ENCODE measurements at places on chromosomes 2 and 18.

- no peak for DNase-seq
Measured at GRCh38 chr2:233708942-233709341, 3.8 kb upstream of the UGT1A5 start.

- DNase-seq, result no peak
Measured at GRCh38 chr18:57052173-57052572, 94.7 kb upstream of the BOD1L2 start.

DNA sequence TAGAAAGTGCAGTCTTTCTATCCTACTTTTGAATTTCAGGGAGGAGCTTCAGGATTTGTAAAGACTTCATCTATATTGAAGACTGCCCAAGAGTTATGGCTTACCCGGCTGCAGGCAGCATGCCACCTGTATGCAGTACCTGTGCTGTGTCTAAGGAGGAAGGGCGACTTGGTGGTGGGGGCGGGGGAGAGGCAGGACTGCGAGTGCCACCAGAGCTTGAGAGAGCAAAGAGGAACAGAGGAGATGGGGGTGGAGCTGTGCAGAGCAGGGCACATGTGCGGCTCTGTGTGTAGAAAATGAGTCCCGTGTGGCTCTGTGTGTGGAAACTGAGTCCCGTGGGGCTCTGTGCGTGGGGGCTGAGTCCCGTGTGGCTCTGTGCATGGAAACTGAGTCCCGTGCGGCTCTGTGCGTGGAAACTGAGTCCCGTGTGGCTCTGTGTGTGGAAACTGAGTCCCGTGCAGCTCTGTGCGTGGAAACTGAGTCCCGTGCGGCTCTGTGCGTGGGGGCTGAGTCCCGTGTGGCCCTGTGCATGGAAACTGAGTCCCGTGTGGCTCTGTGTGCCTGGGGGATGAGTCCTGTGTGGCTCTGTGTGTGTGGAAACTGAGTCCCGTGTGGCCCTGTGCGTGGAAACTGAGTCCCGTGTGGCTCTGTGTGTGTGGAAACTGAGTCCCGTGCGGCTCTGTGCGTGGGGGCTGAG lies 43.2 kb downstream of the LDLRAD4 start:
- DNase-seq, result no peak

DNA sequence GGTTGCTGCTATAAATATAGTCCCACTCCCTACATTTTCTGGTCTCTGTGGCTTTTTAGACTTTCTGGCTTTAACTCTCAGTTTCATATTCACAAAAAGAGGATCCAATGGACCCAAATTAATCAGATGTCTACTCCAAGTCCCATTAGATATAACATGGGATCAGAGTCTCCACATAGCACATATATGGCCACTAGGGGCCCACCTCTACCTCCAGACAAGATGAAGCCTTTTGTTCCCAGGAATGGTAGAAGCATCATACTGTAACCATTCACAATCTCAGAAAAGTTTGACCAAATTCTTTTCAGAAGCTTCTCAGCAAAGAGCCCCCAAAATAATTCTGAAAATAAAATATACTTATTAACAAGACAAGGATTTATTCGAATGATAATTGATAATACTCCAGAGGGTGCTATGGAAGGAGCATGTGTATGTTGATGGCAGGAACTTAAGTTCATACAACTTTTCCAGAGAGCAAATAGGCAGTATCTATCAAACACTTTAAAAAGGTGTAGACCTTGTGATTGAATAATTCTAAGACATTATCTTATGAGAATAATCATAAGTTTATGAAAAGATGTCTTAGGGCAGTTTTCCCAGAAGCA lies 382.3 kb upstream of the CRIM1 start:
- DNase-seq, result peak; percentile 46

DNA sequence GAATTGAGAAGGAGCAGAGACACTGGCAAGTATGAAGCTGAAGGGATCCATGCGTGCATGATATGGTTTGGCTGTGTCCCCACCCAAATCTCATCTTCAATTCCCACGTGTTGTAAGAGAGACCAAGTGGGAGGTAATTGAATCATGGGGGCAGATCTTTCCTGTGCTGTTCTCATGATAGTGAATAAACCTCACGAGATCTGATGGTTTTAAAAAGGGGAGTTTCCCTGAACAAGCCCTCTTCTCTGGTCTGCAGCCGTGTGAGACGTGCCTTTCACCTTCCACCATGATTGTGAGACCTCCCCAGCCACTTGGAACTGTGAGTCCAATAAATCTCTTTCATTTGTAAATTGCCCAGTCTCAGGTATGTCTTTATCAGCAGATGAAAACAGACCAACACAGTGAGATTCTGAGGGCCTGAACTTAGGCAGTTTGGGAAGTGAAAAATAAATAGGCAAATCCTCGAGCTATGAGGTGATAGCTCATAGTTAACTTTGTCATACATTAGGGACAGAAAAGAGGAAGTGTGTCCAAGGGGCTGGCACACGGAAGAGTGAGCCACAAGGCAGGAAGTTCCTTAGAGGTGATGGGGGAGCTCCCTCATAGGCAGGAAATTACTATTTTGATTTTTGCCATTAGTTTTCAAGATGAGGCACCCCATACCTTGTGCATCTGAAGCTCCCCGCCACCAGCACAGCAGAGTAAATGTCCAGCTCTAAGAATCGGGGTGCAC lies 658.8 kb upstream of the ID2 start:
- DNase-seq, result no peak

- DNase-seq, result peak; percentile 21
Measured at GRCh38 chr2:3738454-3738853, 35.1 kb downstream of the DCDC2C start.

DNA sequence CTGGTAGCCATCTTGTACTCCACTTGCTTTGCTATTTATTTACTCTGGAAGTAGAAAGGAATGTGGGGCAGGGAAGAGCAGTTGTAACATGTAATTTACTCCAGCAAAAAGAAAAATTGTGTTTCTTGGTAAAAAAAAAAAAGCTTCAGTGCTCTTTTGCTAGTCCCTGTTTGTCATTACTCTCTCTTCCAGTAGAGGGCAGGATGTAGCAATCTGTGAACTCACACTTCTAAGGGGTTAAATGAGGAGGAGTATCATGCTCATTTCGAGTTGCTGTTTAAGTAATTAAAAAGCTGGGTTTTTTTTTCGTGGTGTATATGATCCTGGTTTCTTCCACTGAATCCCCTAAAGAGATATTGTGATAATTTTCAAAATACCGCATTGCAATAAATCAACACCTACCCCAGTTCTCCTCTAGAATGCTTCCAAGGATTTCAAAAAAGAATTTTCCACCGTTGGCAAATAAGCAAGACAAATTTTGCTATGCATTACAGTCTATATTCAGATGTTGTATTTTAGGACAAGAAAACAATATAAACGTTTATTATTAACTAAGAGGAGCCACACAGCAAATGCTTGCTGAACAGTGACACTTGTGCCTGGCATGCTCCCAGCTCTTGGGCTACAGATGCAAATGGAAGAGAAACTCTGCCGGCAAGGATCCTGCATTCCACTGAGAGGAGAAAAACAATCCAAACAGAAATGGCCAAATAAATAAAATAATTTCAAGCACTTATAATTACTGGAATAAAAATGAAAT lies 261.6 kb downstream of the ASXL3 start:
- peak; percentile 61 for DNase-seq

GRCh38 chr2:170744248-170745002 lies 25.8 kb upstream of the ERICH2 start:
- no peak for DNase-seq

GRCh38 chr2:222298311-222299150 lies at the start of gene PAX3:
Gene PAX3 (minus strand): TSS chr2:222298998. CDS start chr2:222298615, 383 bp downstream.
- DNase-seq, result peak; percentile 61

DNA sequence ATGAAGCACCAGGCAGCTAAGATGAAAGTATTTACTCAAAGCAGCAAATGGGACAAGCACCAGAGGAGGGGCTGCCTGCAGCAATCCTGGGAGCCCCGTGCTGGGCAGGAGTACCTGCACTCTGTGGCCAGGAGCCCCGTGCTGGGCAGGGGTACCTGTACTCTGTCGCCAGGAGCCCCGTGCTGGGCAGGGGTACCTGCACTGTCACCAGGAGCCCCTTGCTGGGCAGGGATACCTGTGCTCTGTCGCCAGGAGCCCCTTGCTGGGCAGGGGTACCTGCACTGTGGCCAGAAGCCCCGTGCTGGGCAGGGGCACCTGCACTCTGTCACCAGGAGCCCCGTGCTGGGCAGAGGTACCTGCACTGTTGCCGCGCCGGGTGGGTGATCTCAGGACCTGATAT lies 158.6 kb downstream of the MYT1L start:
- DNase-seq, result no peak

DNA sequence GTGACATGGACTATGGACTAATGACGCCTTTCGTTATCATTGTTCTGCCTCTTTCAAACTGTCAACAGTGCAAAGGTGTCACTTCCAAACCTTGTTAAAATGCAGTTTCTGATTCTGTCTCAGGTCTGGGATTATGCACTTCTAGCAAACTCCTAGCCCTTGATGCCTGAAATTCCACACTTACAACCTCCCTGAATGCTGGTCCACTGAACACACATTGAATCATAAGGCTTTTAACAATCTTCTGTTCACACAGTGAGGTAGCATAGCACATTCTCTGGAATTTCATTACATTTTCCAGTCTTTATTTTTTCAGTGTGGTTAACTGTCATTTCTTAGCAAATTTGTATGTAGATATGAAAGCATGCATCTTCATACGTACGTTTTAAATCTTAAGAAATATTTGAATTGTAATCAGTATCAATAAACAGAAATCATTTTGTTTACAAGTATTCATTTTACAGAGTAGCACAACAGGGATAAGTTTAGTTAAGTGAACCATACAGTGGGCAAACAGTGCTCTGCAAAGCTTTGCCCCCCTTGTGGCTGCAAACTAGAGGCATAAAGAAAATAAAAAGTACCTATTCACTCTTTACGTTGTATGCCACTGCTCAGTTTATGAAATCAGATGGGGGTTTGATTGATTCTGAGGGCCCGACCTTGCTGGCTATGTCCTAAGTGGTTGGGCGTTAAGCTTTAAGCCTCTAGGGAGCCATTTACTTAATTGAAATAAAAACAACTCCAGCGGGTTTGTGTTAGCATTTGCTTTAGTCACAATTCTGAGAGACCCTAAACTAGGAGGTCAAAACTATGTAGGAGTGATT lies 250.8 kb downstream of the LRRTM1 start:
- peak; percentile 35 for DNase-seq

DNA sequence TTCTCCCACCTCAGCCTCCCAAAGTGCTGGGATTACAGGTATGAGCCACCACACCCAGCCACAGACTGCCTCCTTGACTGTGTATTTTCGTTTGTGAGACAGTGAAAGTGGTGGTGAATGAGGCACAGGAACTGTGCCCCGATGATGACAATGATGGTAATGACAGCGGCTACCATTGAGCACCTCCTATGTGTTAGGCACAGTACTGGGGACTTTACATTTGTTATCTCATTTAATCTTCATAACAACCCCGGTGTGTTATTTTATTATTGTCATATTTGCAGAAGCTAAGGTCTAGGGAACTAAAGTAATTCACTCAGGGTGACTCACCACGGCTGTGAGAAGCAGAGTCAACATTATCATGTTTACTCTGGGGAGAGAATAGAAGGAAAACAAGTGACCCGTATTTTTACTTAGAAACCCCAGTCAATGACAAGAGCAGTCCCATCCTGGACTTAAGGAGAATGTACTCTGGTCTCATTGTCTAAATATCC lies 77.6 kb upstream of the ALPP start:
- DNase-seq, result no peak

- DNase-seq, result no peak
Measured at GRCh38 chr2:23399674-23400261, 14.8 kb downstream of the KLHL29 start.

- peak; percentile 50 for DNase-seq
Measured at GRCh38 chr2:156322686-156323231, 9.8 kb downstream of the NR4A2 start.

GRCh38 chr2:31920962-31921361 lies 89.8 kb downstream of the MEMO1 start:
- no peak for DNase-seq

DNA sequence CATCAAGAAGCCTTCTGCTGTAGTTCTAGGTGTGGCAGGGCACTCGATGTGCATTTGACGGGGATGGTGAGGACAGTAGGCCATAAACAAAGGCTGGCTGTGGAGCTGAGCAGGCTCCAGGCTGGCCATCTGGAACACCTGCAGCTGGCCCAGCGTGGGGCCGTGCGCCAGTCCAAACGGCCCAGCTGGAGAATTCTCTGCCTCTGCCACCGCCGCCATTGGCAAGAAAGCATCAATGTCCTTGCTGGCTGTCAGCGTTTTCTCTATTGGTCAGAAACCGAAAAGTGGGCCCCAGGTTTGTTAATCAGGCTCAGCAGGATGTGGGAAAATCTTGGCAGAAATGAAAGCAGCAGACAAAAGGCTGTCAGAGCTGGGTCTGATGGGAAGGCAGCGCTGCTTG lies 24.0 kb upstream of the CTIF start:
- no peak for DNase-seq

DNA sequence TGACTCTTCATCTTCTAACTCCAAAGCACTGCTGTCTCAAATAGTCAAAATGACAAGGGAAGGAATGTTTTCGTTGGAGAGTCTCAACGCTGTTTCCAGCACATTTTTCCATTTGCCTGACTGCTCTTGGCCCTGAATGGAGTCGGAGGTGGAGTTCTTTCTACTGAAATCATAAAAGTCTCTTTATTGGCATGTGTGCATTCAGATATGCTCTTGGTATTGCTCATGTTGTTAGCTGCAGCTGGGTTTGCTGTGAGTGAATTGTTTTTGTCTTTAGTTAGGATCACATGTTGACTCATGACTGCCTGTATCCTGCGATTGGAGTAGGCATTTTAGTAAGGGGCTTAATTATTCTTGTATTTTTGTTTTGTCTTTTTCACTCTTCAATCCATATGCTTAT lies 16.8 kb downstream of the TMEM17 start:
- no peak for DNase-seq

- peak; percentile 87 for DNase-seq
Measured at GRCh38 chr18:77206676-77207374, 42.8 kb upstream of the GALR1 start.

DNA sequence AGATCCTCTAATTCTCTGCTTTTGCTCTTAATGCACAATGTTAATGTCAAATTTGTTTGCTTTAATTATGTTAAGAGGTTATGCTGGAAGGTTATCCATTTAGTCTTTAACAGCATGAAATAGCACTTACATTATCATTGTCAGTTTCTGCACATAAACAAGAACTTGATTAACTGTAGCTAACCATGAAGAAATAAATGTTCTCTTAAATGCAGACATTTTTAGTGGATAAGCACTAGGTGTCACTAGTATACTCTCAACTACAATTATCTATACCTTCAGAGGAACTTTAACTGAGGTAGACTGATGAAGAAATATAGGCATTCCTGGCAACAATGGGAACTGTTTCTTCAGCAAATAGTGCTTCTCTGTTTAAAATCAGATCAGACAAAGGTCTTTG lies 178.8 kb upstream of the CHST9 start:
- DNase-seq, result peak; percentile 20

DNA sequence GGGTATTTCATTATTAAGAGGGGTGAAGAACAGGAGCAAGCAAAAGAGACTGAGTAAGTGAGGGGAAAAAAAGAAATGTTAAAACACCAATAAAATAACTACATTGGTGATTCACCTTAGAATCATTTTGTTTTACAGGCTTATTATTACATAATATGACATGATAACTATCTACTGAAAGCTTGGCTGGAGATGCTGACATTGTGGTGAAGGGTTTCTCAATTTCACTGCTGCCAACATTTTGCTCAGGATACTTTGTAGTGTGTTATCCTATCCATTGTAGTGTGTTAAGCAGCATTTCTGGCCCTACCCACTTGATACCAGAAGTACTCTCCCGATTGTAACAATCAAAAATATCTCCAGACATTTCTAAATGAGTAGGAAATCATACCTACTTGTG lies 1564.6 kb upstream of the NXPH2 start:
- DNase-seq, result no peak
